Erythroblast (primary cell): ENCODE measurements at places on chromosomes 3 and 15.
A peak's percentile ranks its signal among the peaks of the same experiment; 100 is the strongest.

DNA sequence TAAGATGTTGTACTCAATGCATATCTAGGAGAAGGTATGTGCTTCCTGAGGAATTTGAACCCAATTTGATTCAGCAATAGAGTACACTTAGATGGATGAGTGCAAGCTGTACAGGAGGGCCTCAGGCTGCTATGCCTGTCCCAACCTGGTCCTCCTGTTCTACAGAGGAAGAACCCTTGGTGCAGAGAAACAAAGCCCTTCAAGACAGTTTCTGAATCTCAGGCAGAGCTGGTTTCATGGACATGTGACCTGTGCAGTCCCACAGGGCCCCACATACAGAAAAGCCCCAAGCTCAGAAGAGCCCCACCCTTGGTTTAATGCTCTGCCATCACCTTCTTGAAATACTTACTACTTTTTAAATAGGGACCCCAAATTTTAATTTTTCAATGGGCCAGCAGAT, 15.3 kb downstream of the FOXP1 start:
- no peak for DNase-seq

GRCh38 chr15:74320352-74321247, 46.8 kb downstream of the CYP11A1 start:
- peak; percentile 31 for DNase-seq

DNA sequence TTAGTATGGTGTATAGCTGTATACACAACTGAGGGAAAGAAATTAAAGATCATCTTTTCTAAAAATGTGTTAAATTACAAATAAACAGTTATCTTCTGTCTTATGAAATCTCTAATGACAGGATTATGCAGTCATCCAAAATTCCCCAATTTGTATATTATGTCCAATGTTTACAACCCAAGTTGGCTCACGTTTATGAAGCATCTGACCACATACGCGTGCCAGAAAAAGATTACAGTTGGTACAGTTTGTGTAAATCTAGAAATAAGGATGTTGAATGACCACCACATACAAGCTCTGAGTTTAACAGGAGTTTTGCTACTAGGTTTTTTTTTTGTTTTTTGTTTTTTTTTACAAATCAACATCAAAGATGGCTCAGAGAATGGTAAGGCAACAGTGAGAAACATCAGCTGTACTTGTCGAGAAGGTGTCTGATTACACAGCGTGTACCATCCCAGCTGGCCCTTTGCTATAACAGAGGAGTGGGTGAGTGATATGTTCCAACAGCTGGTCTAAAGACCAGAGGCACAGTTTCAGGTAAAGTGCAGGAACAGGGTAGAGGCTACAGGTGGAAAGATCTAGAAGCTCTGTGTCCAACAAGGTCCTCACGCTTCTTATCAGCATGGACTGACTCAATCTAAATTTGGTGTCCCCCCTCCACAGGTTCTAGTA, 47.1 kb downstream of the USF3 start:
- no peak for DNase-seq

DNA sequence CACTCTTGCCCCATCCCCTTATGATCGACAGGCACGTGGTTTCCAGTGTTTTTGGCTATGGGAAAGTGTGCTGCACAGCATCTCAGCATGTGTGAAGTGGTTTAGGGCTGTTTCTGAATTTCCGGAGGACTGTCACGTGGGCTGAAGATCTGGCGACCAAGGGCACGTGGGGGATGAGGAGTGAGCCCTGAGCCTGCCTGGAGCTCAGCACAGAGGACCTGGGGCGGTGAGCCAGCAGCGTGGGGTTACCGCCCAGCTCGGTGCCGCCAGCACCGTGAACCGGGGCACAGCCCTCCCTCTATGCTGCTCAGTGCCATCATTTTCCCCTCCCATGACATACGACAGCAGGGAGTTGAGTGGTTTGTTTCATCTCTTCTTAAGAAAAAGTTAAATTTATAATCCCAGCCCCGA, 150.2 kb downstream of the DNAJB8 start:
- DNase-seq, result no peak

DNA sequence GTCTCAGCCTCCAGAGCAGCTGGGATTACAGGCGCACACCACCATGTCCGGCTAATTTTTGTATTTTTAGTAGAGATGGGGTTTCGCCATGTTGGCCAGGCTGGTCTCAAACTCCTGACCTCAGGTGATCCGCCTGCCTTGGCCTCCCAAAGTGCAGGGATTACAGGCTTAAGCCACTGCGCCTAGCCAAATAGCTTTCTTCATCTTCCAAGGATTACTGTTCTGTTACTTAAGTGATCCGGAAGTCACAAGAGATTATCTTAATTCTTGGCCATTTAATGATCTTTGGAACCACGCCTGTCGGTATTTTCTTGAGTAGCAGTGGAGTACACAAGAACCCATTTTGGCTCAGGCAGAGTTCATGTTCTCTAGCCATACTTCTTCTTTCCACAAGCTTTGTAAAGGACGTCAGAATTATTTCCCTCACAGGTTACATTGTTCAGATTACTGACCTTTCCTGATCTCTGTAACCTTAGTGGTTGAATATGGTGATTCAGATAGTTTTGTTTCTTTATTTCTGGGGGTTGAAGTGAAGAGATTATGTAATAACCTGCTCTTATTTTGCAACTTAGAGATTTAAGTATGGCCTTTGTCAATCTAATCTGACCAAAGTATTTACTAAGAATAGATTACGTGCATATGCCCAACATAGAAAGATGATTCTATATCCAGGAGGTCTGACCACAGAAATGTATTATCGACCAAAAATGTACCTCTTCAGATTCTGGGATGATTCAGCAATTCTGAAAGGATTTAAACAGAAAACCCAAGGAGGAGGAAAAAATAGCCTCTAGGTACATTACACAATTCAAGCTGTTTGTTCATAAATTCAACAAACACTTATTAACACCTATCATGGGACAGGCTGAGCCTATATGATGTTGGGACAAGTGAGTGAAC, 132.2 kb downstream of the GREM1 start:
- DNase-seq, result no peak

DNA sequence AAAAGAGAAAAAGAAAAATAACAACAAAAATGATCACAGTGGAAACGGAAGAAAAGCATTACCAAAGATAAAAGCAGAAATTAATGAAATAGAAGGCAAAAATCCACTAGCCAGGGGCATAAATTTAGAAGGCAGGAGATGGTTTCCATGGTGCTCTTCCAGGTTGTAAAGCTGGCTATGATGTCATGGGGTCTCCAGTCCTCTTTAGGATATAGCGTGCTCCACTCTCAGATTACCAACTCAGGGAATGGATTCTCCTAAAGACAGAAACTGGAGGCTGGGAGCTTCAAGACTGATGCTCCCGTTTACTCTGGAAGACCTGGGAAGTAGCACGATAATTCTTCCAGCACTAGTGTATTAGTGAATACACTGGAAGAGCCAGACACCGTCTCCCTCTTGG, 10.9 kb upstream of the ULK4 start:
- no peak for DNase-seq

- no peak for DNase-seq
These were observed 138.6 kb upstream of the MEF2A start for GRCh38 chr15:99427210-99427609.

GRCh38 chr15:57460208-57460816, 84.0 kb downstream of the CGNL1 start:
- DNase-seq, result no peak

- no peak for DNase-seq
These were observed 804.4 kb upstream of the CFAP20DC start for GRCh38 chr3:59854061-59854709.

DNA sequence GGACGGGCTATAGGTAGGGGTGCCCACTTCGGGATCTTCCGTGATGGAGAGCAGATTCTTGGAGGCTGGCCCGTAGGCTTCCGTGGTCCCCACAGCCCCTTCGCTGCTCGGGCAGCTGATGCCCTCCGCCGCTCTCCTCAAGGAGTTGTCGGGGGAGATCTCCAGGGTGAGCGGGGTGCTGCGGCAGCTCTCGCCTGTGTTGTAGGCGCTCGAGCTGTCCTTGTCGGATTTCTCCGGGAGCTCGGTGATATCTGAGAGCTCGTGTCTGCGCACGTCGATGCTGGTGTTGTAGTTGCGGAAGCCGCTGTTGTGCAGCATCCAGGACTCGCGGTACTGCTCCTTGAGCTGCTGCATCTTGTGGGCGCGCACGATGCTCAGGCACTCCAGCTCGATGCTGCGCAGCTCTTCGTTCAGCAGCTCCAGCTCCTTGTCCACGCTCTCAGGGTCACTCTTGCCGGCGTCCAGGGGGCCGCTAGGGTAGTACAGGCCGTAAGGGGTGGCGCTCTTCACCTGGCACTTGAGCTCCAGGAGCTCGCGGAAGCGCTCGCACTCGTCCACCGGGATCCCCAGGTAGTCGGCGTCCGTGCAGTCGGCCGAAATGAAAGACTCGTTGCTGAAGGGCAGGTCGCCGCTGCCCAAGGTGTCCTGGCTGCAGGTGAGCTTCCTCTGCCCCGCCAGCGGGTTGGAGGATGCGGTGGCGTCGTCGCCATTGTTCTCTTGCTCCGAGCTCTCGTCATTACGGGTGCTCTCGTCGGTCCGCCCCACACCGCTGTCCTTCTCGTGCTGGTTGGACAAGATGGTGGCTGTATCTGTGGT, 240.4 kb downstream of the PDZRN3 start:
- no peak for DNase-seq

- no peak for DNase-seq
These were observed 23.0 kb downstream of the HPS3 start for GRCh38 chr3:149152420-149152819.

DNA sequence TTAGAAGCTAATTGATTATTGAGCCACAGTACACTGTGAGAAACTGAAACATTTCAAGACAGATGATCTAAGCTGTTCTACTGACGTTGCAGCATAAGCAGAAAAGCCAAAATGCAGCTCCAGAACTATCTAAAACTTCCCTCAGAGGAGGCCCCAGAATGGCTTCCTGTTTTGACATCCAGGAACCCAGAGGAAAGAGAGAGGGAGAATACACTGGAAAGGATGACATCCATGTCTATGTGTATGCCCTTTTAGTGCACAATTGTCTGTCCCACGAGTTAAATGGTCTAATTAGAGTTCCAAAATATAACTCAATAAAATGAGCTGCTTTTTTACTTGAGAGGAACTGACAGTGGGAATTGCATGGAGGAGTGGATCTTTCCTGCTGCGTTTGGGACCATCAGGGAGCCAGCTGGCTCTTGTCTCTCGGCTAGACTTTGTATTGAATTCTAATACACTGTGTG, 688.1 kb downstream of the ZNF385D start:
- no peak for DNase-seq

GRCh38 chr3:55859305-55859704, 372.2 kb upstream of the WNT5A start:
- DNase-seq, result no peak

DNA sequence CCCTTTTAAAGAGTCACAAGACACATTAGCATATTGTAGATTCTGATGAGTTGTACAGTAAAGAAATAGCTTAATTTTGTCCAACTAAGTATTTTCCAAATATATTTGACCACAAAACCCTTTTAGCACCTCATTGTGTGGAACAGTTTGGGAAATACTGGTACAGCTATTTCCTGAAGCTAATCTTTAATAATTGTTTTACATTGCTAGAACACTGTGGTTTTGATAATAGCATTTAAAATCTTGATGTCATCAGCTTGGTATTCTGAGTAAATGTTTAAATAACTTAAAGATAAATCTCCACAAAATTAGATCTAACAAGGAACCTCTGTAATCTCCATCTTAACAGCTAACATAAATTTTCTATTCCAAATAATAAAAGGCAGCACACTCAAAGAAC, 140.0 kb upstream of the MLF1 start:
- no peak for DNase-seq

- DNase-seq, result no peak
These were observed 46.0 kb downstream of the PPCDC start for GRCh38 chr15:75069301-75069925.

GRCh38 chr3:45665101-45665572, 24.1 kb upstream of the SACM1L start:
- peak; percentile 92 for DNase-seq

GRCh38 chr3:98223907-98224672, 40.0 kb upstream of the OR5H6 start:
- no peak for DNase-seq

DNA sequence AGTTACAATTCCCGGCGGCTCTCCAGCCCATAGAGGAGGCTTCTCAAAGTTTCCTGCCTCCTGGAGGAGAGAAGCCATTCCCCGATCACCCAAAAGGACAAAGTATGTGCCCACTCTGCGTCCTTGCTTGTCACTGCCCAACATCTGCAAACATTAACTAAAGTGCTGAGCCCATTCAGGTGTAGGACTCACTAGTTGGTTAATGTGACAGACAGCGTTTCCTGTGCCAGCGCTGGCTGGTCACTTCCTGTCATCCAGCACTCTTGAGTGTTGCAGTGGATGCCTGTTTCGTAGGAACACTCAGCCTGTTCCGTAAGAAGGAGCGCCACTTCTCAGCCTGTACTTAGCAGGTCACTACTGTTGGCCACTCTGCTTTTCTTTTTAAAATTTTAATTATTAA, 100.3 kb downstream of the APBA2 start:
- DNase-seq, result no peak

- no peak for DNase-seq
These were observed 23.0 kb downstream of the BUB1B start for GRCh38 chr15:40183636-40184463.

DNA sequence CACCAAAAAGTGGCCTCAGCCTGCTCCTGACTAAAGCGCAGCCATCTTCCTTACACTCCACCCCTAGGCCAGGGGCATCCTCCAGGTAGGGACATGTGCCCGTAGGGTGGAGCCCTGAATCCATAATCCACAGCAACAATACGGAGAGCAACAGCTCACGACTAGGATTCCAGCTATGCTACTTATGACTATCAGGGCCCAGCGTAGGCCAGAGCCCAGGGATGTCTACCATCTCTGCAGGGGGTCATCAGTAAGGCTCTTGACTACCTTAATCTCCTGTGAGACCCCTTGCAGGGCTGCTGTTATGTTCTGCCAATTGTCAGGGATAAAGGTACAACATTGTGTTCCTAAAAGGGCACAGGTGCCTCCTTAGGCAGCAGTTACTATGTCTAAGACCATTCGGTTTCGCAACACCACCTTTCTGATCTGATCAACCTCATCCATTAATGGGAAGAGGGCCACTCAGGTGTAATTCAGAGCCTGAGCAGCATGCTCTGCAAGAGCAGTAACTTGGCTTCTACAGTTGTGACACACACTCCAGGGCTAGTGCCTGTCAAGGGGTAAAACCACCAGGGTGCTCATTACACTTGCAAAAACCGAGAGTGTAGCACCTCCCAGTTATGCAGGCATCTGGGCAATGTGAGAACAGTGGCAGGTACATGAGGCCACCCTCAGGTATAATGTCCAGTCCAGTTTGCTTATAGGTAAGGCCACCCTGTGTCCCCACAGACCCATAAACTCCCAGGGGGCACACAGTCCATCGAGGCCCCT, 11.0 kb downstream of the CCRL2 start:
- no peak for DNase-seq
